Keratinocyte (primary cell): ENCODE measurements at places on chromosomes 5 and 9.

- no peak for DNase-seq
Measured at GRCh38 chr5:152813526-152813925, 408.4 kb upstream of the NMUR2 start.

GRCh38 chr5:100731768-100732167 lies 171.3 kb downstream of the ST8SIA4 start:
- no peak for DNase-seq

DNA sequence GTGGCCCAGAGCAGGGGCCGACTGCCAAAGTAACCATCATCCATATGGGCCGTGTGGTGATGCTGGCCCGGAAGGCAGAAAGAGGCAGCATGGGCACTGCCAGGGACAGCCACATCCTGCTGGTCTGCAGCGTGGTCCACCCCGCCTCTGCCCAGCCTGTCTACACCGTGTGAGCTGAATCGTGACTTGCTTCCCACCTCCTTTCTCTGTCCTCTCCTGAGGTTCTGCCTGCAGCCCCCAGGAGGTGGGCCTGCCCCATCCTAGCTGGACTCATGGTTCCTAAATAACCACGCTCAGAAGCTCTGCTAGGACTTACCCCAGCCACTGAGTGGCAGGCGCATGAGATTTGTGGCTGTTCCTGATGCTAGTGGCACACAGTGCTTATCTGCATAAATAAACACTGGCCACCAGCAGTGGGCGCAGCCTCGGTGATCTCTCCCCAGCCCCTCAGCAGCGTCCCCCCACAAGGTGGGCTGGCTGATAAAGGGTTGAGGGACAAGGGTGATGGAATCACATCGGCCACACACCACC lies 22.6 kb upstream of the SUSD3 start:
- no peak for DNase-seq

GRCh38 chr5:139043157-139043905 lies 154.8 kb downstream of the SIL1 start:
- no peak for DNase-seq

GRCh38 chr5:1507014-1507375 lies 16.8 kb downstream of the LPCAT1 start:
- DNase-seq, result no peak

- no peak for DNase-seq
Measured at GRCh38 chr9:111386386-111386785, 56.4 kb upstream of the OR2K2 start.

GRCh38 chr5:150172145-150172544 lies 5.6 kb downstream of the CDX1 start:
- DNase-seq, result no peak

DNA sequence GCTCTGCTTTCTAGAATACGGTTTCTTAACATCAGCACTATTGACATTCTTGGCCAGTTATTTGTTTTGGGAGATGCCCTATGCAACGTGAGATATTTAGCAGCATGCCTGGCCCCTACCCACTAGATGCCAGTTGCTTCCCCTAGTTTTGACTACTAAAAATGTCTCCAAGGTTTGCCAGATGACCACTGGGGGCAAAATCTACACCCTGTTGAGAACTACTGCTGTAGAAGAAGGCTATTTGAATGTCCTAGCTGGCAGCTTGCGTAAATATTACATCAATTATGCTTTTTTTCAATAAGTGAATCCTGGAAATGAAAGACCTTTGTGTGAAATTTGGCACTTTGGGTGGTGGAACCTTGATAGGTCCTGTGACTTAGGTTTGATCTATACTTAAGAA lies 5.0 kb downstream of the NCBP1 start:
- no peak for DNase-seq

- DNase-seq, result peak; percentile 35
Measured at GRCh38 chr5:79621056-79621455, 8.8 kb downstream of the TENT2 start.

DNA sequence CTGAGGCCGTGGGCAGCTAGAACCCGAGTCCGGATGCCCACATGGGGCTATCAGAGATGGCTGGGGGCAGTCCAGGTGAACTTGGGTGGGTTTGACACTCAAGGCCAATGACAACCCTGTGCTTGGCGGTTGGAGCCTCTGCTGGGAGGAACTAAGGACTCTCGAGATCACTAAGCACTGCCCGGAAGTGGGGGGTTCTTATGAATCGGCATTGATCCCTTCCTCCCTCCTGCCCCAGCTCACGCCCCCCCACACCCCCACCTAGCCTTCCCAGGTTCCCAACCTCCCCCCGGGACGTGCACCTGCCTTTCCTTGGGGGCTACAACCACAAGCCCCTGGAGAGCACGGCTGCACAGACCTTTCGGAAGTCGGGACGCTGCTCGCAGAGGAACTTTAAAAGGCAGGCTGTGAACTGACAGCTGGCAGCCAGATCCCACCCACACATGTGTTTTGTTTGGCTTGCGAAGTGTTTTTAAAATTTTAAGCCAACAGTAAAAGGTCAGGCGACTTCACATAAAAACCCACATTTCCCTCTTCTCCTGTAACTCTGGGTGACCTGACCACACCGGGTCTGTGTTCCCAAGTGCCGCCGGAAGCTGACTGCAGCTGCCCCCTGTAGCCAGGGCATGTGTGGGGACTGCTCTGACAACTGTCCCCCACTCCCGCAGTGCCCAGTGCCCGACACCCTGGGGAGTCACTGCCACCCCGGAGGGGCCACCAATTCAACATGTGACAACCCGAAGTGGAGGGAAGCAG lies 5.1 kb upstream of the RALGDS start:
- DNase-seq, result no peak

GRCh38 chr9:72996684-72997314 lies 43.9 kb upstream of the ALDH1A1 start:
- DNase-seq, result no peak

- no peak for DNase-seq
Measured at GRCh38 chr5:122258840-122259239, 53.2 kb upstream of the SNCAIP start.

DNA sequence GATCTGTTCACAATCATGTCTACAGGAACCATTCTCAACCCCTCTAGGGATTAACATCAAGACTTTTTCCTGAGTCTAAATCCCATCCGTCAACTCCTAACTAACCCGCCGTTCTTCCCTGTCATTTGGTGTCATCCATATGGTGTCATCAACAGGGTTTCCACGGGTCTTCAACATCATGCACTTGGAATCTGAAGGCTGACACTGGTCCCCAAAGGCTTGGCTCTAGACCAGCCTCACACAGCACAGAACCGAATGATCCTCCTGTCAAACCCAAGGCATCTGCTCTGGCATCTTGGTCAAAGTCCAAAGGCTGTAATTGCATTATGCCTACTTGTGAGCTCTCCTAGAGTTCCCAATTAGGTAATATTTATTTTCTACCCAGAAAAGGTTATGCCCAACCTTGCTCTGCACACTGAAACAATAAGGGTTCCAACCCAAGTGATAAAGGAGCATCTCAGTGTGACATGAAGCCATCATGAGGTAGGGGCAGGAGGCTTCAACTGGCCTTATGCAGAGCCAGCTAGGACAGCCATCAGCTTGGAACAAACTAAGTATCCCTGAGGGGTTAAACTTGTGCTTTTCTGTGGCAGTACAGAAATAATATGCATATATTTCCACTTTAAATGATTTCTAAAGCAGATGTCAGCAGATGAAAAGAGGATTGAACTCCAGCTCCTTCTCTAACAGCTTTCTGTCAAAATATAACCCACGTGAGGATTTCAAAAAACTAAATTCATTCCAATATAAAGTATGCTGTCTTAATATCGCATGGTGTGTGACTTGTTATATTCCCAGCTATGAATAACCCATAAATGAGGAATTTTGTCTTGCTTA lies 13.9 kb downstream of the ENC1 start:
- no peak for DNase-seq

GRCh38 chr5:172913117-172913850 lies 45.9 kb upstream of the RPL26L1 start:
- no peak for DNase-seq

DNA sequence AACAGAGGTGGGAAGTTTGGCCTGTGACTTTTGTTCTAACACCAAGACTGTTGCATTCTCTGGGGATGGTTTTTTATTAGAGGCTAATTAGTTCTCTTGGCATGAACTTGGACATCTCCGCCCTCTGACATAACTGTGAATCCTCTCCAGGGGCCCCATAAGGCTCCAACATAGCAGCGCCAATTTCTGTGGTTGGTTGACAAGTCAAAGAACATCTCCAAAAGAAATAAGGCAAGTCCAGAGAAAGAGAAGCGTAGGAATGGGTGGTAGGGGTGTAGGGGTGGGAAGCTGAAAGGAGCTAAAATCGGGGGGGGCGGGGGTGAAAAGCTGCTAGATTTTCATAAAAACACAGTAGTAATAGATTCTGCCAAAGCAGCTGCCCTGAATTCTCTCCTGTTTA lies 81.0 kb upstream of the DAB2 start:
- DNase-seq, result no peak

DNA sequence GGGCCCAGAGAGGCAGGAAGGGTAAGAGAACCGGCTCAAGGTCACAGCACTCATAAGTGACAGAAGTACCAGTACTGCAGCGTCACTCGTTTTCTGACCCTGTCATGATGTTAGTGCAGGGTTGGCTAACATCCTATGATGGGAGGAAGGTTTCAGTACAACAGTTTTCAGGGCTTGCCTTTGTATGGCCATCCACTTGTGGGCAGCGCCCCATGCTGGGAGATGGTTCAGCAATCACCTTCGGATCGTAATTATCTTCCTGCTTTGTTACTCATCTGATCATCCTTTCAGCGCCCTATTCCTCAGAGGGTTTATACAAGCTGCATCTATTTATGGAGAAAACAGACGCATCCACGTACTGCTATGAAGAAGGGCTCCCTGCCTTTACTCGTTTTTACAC lies 2.4 kb downstream of the MAP1B start:
- no peak for DNase-seq

- no peak for DNase-seq
Measured at GRCh38 chr5:108560581-108560980, 178.7 kb upstream of the FBXL17 start.

- no peak for DNase-seq
Measured at GRCh38 chr9:107279086-107279485, 4.0 kb upstream of the RAD23B start.

DNA sequence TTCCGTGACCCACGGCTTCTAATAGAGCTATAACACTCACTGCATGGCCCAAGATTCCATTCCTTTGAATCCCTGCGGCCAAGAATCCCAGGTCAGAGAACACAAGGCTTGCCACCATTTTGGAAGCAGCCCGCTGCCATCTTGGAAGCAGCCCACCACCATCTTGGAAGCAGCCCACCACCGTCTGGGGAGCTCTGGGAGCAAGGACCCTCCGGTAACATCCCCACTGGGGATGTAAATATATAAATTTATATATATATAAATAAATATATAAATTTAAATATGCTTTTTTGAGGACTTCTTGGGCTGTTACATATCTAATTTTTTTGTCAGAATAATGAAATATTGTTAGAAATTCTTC lies 122.4 kb downstream of the FAM170A start:
- DNase-seq, result no peak

DNA sequence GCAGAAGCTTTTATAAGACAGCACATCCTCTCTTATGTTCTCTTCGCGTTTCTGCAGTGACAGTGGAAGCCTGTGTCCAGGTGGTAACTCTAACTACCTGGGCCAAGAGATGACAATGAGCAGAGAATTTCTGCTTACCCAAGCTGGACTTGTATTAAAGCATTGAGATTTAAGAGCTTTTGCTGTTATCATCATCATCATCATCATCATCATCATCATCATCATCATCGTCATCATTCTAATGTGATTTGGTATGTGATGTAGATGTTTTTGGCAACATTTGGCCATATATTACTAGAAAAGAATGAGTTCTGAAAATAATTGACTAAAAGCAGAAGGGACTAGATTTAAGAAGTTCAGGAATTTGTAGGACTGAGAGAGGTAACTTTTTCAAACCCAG lies 401.3 kb downstream of the BRINP1 start:
- no peak for DNase-seq

DNA sequence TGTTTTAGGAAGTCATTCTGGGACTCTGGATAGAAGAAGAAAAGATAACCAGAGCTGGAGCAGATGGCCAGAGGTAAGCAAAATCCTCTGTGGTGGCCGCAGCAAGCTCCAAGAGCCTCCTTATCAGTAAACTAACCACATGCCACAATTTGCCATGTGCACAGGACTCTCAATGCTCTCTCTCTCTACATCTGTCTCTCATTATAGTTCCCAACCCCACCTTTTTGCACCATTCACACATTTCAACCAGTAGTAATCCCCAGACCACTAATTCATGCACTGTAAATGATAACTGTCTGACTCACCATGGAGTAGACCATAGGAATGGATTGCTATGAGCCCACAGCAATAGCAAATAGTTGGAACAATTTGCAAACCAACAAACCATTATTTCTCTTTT lies 526.1 kb downstream of the TLR4 start:
- DNase-seq, result no peak

DNA sequence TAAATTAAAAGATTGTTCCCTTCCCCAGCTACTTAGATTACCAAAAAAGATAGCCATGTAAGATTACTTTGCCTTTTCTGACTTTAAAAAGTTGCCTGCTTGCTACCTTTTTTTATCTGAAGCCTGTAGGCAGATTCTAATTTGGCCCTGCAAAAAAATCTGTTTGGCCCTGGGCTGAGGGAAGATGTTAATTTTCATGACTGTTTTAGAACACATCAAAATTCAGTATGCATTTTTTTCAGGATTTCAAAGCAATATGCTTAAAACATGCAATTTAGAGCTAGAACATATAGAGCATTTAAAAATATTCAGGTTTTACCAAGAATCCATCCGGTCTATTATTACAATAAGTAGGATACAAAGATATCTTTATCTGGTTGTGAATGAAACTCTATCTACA lies 563.6 kb downstream of the NR2F1-AS1 start:
- DNase-seq, result no peak

DNA sequence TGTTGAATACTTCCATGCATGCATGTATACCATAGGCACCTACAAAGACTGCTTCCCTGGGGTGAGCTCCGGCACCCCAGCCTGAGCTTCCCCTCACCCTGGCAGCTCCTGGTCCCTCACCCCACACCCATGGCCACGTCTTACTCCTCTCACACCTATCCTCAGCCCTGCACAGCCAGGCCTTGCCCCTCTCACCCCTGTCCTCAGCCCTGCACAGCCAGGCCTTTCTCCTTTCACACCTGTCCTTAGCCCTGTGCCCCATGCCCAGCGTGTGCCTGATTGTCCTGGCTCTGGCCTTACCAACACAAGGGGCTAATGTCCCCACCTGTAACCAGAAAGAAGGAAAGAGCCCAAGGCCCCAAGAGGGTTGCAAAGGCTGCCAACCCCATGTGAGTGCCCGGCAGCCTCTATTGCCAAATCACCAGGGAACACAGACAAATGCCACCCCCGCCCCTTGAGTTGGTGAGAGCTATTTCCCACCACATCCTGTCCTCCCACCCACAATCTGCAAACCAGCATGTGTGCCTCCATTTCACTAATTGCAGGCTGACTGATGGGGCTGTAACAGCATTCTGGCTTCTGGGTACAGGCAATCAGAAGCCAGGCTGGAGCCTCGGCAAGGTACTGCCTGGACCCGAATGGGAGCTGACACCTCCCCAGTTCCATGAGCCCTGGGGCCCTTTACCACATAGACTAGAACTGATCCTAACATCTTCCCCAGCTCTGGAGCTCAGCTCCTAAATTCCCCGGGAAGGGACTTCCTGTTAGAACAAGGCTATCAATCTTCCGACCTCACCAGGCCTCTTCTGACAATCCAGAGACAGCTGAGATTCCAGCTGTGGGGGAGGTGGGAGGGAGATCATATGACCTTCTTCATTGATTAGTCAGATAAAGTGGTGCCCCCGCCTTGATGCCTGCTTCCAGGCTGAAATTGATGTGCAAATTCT lies 78.2 kb downstream of the FAM114A2 start:
- DNase-seq, result no peak
